ENCODE measurements at places on chromosomes 12 and 14. TPM values are rescaled to one million over a fixed set of nuclear protein-coding genes. Genes with fewer than 3 reads are reported as not detected.

The PPP4R4 gene
- under 0.01 TPM for total RNA-seq

The SLCO1B1 gene
- total RNA-seq: not detected

The C14orf119 gene
- 47.2 TPM for total RNA-seq

The ERBB3 gene
- not detected for total RNA-seq

The SCNN1A gene
- not detected for total RNA-seq

The LTB4R2 gene
- total RNA-seq: 2.6 TPM

The CISTR gene
- not detected for total RNA-seq

The OR4K14 gene
- total RNA-seq: not detected

The GAS2L3 gene
- 25.3 TPM for total RNA-seq

The GLIPR1L2 gene
- total RNA-seq: not detected

The SLC10A1 gene
- not detected for total RNA-seq

The CPNE6 gene
- total RNA-seq: not detected

The HOXC6 gene
- not detected for total RNA-seq

The MYL2 gene
- total RNA-seq: not detected

The GPR65 gene
- 0.44 TPM for total RNA-seq

The SLC6A15 gene
- total RNA-seq: 45.9 TPM

The CRIP1 gene
- total RNA-seq: 0.25 TPM

The LGR5 gene
- not detected for total RNA-seq

The PDZRN4 gene
- total RNA-seq: not detected

The GLT8D2 gene
- 1.4 TPM for total RNA-seq

The TAS2R14 gene
- 1.3 TPM for total RNA-seq

The KRT5 gene
- 0.65 TPM for total RNA-seq

The PLA2G1B gene
- total RNA-seq: not detected

The POP5 gene
- total RNA-seq: 23.3 TPM

The CYP27B1 gene
- 0.32 TPM for total RNA-seq

The CD163L1 gene
- 15.8 TPM for total RNA-seq

Data from bladder microvascular endothelial cell (primary cell).